NCI-H1092 (cell line): ENCODE measurements at places on chromosomes 16 and 17.

- DNase-seq = no peak
Observed at GRCh38 chr16:68332411-68333121, 21.7 kb downstream of the PRMT7 start.

GRCh38 chr16:30805370-30806169 is 18.6 kb upstream of the ZNF629 start:
- peak; percentile 73 for DNase-seq

DNA sequence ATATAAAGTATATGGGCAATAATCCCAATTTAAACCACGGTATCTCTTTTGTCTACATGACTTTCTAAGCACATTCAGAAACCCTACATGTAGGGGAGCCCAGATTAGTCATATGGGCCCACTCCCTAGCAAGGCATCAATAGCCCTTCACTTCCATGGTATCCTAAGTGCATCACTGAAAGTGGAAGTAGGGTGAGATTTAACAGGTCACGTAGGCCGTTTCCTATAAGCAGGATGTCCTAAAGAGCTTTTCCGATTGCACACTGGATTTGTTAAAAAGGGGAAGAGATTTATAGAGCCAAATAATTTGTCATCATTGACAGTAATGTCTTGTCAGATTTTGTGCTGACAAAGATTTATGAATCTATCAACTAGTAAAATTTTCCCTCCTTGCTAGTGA is 39.0 kb downstream of the CA4 start:
- no peak for DNase-seq

DNA sequence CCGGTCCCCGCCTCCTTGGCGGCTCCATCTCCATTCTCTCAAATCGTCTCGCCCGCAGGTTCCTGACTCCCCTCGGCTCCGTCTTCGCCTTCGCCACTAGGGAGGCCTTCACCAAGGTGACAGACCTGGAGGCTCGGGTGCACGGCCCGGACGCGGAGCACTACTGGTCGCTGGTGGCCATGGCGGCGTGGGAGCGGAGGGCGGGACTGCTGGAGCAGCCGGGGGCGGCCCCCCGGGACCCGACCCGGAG is 862 bp downstream of the GLTPD2 start:
- DNase-seq = no peak

DNA sequence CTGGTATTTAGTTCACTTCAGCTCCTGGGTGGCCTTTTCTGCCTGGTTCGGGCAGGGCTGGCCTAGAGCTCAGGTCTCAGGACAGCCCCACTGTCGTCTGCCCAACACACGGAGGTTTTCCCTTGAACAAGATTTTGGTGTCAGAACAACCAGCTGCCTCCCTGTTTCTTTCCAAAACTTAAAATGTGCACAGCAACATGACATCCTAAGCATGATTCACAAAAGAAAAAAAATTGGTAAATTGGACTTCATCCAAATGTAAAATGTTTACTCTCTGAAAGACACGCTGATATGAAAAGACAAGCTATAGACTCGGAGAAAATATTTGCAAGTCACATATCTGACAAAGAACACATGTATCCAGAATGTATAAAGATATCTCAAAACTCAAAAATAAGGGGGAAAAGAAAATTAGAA is 197.8 kb upstream of the CHMP6 start:
- DNase-seq = no peak

- DNase-seq = no peak
Observed at GRCh38 chr16:75222271-75222783, 3.5 kb downstream of the CTRB1 start.

GRCh38 chr16:53449816-53450517 is 15.7 kb downstream of the RBL2 start:
- DNase-seq = no peak

DNA sequence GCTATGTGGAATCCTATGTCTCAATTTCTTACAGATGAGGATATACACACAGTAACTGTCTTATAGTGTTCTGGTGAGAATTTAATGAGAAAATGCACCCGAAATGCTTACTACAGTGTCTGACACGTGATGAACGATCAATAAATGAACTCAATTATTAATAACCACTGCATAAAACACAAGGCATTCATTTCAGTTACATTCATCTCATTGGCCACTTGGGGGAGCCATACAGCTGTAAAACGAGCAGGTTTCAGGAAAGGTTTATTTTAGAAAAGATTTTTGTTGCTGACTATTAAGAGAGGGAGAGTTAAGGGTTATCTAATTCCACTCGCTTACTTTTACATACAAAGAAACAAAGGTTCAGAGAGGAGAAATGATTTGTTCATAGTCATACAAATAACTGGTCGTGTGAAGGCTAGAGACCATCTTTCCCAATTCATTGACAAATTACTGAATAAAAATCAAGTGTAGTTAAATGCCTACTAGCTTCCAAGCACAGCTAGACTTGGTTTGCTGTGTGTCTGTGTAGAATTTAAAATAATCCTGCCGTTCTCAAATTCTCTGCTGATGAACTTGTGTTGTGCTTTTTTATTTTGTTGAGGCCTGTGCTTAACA is 160.1 kb downstream of the MAP2K4 start:
- no peak for DNase-seq

DNA sequence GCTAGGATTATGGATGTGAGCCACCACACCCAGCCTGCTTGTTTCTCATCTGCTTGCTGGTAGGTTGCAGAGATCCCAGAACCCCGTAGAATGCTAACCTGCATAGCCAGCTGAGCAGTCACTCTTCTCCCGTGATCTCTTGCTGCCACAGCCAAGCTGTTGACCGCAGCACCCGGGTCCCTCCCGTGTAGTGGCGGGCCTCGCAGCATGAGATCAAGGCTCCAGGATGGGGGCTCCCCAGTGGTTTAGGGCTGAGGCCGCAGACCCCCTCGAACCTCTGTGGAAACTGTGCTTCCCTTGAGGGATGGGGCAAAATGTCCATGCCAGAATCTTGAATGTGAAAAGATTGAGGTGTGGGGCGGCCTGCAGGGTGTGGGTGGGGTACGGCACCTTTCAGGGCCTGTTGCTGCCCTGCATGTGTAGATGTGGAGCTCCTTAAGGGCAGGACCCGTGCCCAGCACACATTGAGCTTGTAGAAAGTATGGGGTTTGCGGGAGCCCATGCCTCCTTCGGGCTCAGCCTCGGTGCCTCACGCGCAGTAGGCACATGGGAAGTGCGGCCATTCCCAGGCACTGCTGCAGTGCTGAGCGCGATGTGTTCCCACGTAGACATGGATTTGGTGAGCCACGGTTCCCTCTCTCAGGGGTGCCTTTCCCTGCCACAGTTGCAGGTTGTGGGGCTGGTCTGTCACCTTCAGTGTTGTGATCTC is 99.9 kb downstream of the BANP start:
- no peak for DNase-seq

DNA sequence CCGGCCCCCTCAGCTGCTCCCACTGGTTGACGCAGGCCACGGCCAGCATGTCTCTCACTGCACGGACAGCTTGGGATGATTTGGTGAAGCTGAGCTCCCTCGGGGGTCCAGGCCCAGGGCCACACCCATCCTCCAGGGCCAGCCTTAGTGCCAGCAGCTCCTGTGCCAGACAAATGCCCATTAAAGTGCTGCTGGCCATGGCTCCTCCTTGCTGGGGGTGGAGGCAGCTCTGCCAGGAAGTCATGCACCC is 2.5 kb downstream of the TRIM47 start:
- DNase-seq = no peak

- DNase-seq = no peak
Observed at GRCh38 chr17:55661963-55662834, 60.5 kb downstream of the TMEM100 start.

DNA sequence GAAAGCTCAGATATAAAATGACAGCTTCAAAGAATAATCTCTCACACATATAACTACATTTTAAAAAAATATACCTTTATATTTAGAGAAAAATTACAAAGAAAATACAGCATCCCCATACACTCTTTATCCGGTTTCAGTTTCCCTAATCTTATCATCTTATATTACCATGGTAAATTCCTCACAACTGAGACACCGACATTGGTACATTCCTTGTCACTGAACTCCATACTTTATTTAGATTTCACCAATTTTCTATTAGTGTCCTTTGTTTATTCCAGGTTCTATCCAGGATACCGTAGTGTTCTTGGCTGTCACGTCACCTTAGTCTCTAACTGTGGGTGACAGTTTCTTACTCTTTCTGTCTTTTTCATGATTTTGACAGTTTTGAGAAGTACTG is 22.0 kb upstream of the ABCA10 start:
- no peak for DNase-seq

DNA sequence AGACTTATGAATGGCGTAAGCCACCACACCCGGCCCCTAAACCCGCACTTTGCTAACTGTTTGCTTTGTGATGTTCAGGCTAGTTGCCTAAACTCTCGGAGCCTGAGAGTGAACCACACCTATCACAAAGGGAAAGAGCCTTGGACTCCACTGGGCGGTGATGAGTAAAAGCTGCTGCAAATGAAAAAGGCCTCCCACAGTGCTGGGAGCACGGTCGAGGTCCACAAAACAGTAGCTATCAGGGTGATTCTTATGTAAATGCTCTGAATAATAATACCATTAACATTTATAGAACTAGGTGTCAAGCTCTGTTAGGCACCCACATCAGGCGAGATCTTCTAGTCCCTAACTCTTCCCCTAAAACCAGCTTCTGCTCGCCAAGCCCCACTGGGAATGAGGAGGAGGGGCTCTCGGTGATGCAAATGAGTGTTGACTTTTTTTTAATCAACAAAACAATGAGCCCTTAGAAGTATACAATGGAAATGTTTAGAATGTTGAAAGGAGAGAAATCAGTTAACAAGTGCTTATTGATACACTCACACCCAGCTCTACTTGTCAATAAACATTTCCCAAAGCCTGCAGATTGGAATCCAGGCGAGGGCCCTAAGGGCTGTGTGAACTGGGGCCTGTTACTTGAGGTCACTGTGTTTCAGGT is 19.8 kb downstream of the FBRS start:
- no peak for DNase-seq

- no peak for DNase-seq
Observed at GRCh38 chr17:14458724-14459123, 157.8 kb downstream of the HS3ST3B1 start.

DNA sequence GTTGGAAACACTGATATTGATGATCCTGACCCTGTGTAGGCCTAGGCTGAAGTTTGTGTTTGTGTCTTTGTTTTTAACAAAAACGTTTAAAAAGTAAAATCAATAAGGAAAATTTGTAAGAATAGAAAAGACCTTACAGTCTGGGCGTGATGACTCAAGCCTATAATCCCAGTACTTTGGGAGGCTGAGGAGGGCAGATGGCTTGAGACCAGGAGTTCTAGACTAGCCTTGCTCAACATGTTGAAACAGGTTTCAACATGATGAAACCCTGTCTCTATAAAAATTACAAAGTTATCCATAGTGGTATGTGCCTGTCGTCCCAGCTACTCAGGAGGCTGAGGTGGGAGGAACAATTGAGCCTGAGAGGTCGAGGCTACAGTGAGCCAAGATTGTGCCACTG is 18.3 kb upstream of the TOM1L1 start:
- DNase-seq = no peak

DNA sequence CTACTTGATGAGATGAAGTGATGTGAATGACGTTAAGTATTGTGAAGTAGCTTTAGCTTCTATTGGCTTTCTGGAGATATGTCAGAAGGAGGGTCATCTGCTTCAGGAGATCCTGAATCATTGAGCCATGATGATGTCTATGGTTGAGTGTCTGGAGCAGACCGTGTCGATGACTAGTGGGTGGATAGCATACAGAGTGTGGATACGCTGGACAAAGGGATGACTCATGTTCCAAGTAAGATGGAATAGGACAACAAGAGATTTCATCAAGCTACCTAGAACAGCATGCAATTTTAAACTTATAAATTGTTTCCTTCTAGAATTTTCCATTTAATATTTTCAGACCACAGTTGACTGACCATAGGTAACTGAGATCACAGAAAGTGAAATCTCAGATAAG is 116.1 kb upstream of the RBBP6 start:
- DNase-seq = no peak
